ENCODE measurements at places on chromosomes 12 and 14. TPM values are rescaled to one million over a fixed set of nuclear protein-coding genes. Genes with fewer than 3 reads are reported as not detected.

DNA sequence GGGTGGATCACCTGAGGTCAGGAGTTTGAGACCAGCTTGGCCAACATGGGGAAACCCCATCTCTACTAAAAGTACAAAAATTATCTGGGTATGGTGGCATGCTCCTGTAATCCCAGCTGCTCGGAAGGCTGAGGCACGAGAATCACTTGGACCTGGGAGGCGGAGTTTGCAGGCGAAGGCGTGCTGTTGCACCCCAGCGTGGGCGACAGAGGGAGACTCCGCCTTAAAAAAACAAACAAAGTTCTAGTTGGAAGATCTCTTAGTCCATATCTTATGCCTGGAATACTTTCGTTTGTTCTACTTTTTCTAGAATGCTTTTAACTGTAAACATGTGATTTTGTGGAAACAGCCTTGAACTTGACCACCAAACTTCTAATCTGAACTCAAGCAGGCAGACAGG is 38.7 kb downstream of the PPHLN1 start:
- DNase-seq: no peak
- no peaks in the 10 kb centered on the region for H3K4me1 ChIP-seq
- no peak overlapping the region for H3K27ac ChIP-seq
- H3K27me3 ChIP-seq: no peaks in the 10 kb centered on the region
- no peak overlapping the region for H3K4me3 ChIP-seq

GRCh38 chr14:75343911-75344310 is 65.3 kb downstream of the FOS start:
- no peaks in the 10 kb centered on the region for H3K4me1 ChIP-seq
- no peaks in the 10 kb centered on the region for H3K27me3 ChIP-seq
- no peak for DNase-seq
- no peak overlapping the region for H3K4me3 ChIP-seq

GRCh38 chr14:86940106-86940505 is 1052.9 kb downstream of the GALC start:
- H3K36me3 ChIP-seq: no peaks in the 10 kb centered on the region
- no peak overlapping the region for H3K27ac ChIP-seq
- H3K4me3 ChIP-seq: no peak overlapping the region
- no peaks in the 10 kb centered on the region for H3K27me3 ChIP-seq
- DNase-seq: no peak

DNA sequence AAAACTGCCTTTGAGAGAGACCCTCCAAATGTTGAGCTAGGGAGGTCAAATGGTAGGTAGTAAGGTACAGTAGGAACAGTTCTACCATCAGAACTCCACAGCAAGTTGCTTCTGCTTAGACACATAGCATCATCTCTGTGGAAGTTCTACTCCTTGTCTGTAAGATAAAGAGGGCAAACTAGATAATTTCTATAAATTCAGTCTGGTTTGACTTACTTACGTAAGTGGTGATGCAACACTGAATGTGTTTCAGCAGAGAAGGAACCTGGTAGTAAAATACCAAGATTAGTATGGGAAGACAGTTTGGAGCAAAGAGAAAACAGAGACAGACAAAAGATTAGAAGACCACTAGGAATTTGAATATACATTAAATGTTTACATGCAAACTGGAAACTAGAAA is 42.0 kb downstream of the KITLG start:
- no peak overlapping the region for H3K4me3 ChIP-seq
- no peak overlapping the region for H3K27ac ChIP-seq
- no peaks in the 10 kb centered on the region for H3K4me1 ChIP-seq
- no peaks in the 10 kb centered on the region for H3K27me3 ChIP-seq

- H3K27me3 ChIP-seq: no peaks in the 10 kb centered on the region
- H3K27ac ChIP-seq: no peak overlapping the region
- no peak for DNase-seq
- H3K4me3 ChIP-seq: no peak overlapping the region
Measured at GRCh38 chr12:47190271-47190750, 110.6 kb upstream of the AMIGO2 start.

DNA sequence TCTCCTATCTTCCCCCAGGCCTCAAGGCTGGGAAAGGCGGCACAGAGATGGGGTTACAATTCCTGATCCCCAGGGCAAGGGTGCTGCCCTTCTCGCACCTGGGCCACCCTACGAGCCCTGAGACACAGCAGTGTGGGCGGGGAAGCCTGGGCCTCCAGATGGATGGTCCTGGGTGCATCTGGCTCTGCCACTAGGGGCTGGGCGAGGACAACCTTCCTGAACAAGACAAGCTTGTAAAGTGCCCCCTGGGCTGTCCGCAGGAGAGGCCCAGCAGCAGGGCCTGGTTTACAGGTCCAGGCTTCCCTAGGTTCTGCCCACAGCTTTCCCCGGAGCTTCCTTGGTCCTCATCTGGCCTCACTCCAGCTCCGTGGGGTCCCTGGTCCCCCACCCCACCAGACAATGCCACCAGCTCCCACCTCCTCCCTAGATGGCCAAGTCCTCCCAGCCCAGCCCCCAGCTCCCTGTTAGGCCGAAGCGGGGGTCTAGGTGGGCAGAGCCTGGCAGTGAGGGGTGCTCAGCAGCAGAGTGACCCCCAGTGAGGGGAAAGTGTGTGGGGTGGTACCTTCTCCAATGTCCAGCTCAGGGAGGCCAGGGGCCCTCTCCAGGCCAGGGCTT is 8.9 kb downstream of the ARL6IP4 start:
- H3K27ac ChIP-seq: no peak overlapping the region
- no peaks in the 10 kb centered on the region for H3K36me3 ChIP-seq
- no peaks in the 10 kb centered on the region for H3K27me3 ChIP-seq

- no peaks in the 10 kb centered on the region for H3K4me1 ChIP-seq
- H3K27me3 ChIP-seq: no peaks in the 10 kb centered on the region
- H3K27ac ChIP-seq: no peak within 1 kb of the TSS
- peak within 1 kb of the TSS; percentile 32 for H3K4me3 ChIP-seq
- no peaks in the 10 kb centered on the region for H3K36me3 ChIP-seq
- no peak for DNase-seq
Measured at GRCh38 chr14:105168496-105168978, at the start of gene JAG2. TSS of gene JAG2 (minus strand) at chr14:105168776. CDS start at chr14:105168420, 356 bp downstream.

GRCh38 chr14:64807551-64807950 is 72.2 kb downstream of the SPTB start:
- H3K27me3 ChIP-seq: no peaks in the 10 kb centered on the region
- no peaks in the 10 kb centered on the region for H3K36me3 ChIP-seq
- DNase-seq: no peak
- peak overlapping the region; percentile 68 for H3K27ac ChIP-seq

- no peak for DNase-seq
- no peaks in the 10 kb centered on the region for H3K36me3 ChIP-seq
- no peaks in the 10 kb centered on the region for H3K27me3 ChIP-seq
- no peak overlapping the region for H3K4me3 ChIP-seq
Measured at GRCh38 chr14:79057333-79057732, 887.2 kb downstream of the NRXN3 start.

DNA sequence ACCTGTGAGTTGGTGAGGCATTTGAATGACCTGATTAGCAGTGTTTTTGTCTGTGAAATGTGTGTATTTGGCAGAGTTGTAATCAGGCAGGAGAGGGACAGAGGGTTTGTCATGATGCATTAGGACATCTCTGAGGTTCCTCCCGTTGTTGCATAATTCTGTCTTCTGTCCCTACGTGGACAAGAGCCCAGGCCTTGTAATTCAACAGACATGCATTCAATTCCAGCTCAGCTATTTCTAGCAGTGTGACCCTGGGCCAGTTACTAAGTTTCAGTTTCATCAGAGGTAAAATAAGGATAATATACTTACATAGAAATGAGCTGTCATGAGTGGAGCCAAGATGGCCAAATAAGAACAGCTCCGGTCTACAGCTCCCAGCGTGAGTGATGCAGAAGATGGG is 208.6 kb downstream of the SLC38A4 start:
- no peaks in the 10 kb centered on the region for H3K27me3 ChIP-seq
- no peaks in the 10 kb centered on the region for H3K4me1 ChIP-seq
- no peak overlapping the region for H3K4me3 ChIP-seq
- no peaks in the 10 kb centered on the region for H3K36me3 ChIP-seq
- peak overlapping the region; percentile 71 for H3K27ac ChIP-seq
- no peak for DNase-seq

- peak; percentile 77 for DNase-seq
- no peak overlapping the region for H3K4me3 ChIP-seq
- no peaks in the 10 kb centered on the region for H3K4me1 ChIP-seq
- H3K36me3 ChIP-seq: no peaks in the 10 kb centered on the region
- H3K27ac ChIP-seq: peak overlapping the region; percentile 10
Measured at GRCh38 chr12:55717011-55718007, 1.5 kb downstream of the BLOC1S1 start.

- no peaks in the 10 kb centered on the region for H3K27me3 ChIP-seq
- no peaks in the 10 kb centered on the region for H3K36me3 ChIP-seq
- no peaks in the 10 kb centered on the region for H3K4me1 ChIP-seq
Measured at GRCh38 chr12:57377103-57377840, 53.6 kb downstream of the R3HDM2 start.

- DNase-seq: no peak
- H3K27me3 ChIP-seq: no peaks in the 10 kb centered on the region
- no peak overlapping the region for H3K27ac ChIP-seq
- H3K36me3 ChIP-seq: no peaks in the 10 kb centered on the region
Measured at GRCh38 chr12:56988207-56988739, 18.1 kb downstream of the ZBTB39 start.

DNA sequence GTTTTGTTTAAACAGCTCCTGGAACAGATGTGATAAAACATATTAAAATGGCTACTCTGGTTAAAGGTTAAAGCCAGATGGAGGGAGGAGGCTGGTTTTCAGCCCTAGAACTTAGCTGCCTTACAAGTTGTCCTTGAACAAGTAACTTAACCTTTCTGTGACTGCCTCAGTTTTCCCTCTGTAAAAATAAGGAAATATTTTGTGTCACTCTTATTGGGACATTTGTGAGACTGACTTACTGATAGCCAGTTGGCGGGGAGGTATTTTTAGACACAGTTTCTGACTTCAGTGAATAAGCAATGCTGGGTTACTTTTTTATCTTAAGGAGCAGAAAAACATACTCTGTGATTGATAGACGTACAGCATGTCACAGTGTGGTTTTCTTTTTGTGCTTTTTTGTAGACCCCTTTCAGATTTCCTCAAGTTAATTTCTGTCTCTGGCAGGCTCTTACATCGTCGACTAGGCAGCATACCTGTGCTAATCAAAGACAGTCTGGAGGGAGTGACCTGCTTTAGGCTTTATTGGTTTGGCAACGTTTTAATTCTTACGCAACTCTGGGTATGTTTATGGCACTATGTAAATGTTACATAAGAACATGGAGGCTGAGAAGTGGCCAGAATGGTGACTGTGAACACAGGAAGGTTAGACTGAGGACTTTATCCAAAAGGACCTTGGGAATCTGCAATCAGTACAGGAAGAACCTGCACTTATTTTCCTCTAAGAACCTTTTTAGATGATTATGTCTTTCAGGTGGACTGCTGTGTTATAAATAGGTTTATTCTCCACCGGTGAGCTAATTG is 3.3 kb downstream of the ACVR1B start:
- H3K27me3 ChIP-seq: no peaks in the 10 kb centered on the region
- H3K4me3 ChIP-seq: no peak overlapping the region
- DNase-seq: no peak
- H3K27ac ChIP-seq: peak overlapping the region; percentile 11
- H3K4me1 ChIP-seq: no peaks in the 10 kb centered on the region

- H3K27me3 ChIP-seq: no peaks in the 10 kb centered on the region
- no peak for DNase-seq
- no peak overlapping the region for H3K27ac ChIP-seq
Measured at GRCh38 chr12:28949184-28949583, 199.9 kb upstream of the FAR2 start.

DNA sequence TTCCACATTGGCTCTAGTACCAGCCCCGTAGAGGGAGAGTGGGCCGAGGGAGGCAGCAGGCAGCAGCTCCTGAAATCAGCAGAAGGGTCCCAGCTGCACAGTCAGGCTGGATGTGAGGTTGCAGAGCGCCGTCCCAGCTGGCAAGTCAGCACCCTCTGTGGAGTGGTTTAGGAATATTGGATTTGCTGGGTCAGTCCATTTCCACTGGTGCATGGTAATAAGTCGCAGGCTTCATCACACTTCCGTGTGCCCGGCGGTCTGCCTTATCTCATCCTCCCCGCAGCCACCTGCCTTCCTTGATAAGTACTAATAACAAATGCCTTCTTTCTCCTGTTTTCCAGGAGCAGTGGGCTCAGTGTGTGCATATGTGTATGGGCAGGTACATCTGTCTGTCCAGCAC is 112.9 kb downstream of the TSPAN9 start:
- no peaks in the 10 kb centered on the region for H3K4me1 ChIP-seq
- no peaks in the 10 kb centered on the region for H3K36me3 ChIP-seq
- DNase-seq: no peak

GRCh38 chr14:38122241-38122640 is 85.5 kb upstream of the SSTR1 start:
- H3K27ac ChIP-seq: no peak overlapping the region
- H3K4me3 ChIP-seq: no peak overlapping the region
- no peaks in the 10 kb centered on the region for H3K36me3 ChIP-seq
- no peaks in the 10 kb centered on the region for H3K4me1 ChIP-seq
- no peaks in the 10 kb centered on the region for H3K27me3 ChIP-seq
- DNase-seq: no peak

GRCh38 chr12:114850661-114851275 is 166.8 kb upstream of the TBX3 start:
- no peaks in the 10 kb centered on the region for H3K36me3 ChIP-seq
- no peak for DNase-seq
- H3K4me3 ChIP-seq: no peak overlapping the region
- H3K4me1 ChIP-seq: no peaks in the 10 kb centered on the region

GRCh38 chr12:82950356-82950755 is 263.6 kb downstream of the TMTC2 start:
- H3K36me3 ChIP-seq: no peaks in the 10 kb centered on the region
- H3K27ac ChIP-seq: no peak overlapping the region
- no peak for DNase-seq
- H3K27me3 ChIP-seq: no peaks in the 10 kb centered on the region
- no peak overlapping the region for H3K4me3 ChIP-seq

GRCh38 chr12:41120211-41120610 is 67.9 kb upstream of the PDZRN4 start:
- no peaks in the 10 kb centered on the region for H3K4me1 ChIP-seq
- no peaks in the 10 kb centered on the region for H3K27me3 ChIP-seq
- H3K4me3 ChIP-seq: no peak overlapping the region
- DNase-seq: no peak
- H3K27ac ChIP-seq: no peak overlapping the region

GRCh38 chr12:50828886-50829285 is 13.8 kb upstream of the TMPRSS12 start:
- H3K36me3 ChIP-seq: no peaks in the 10 kb centered on the region
- H3K4me3 ChIP-seq: no peak overlapping the region
- no peak for DNase-seq
- no peaks in the 10 kb centered on the region for H3K27me3 ChIP-seq

- no peaks in the 10 kb centered on the region for H3K36me3 ChIP-seq
- no peak for DNase-seq
- no peak overlapping the region for H3K4me3 ChIP-seq
Measured at GRCh38 chr14:59015482-59015881, 173.0 kb upstream of the DAAM1 start.

GRCh38 chr14:103078420-103078749 is 5.6 kb upstream of the LBHD2 start:
- no peak overlapping the region for H3K27ac ChIP-seq
- DNase-seq: peak; percentile 85

GRCh38 chr12:47797441-47797840 is 22.3 kb downstream of the HDAC7 start:
- H3K36me3 ChIP-seq: peaks cover 16% of the 10 kb centered on the region
- no peak overlapping the region for H3K27ac ChIP-seq
- no peaks in the 10 kb centered on the region for H3K4me1 ChIP-seq
- DNase-seq: no peak
- H3K27me3 ChIP-seq: no peaks in the 10 kb centered on the region
- no peak overlapping the region for H3K4me3 ChIP-seq

SCN8A gene
- 0.42 TPM for total RNA-seq

PLA2G1B gene
- total RNA-seq: 0.91 TPM

KRT81 gene
- total RNA-seq: not detected

GPR135 gene
- total RNA-seq: 7.4 TPM

KLRB1 gene
- total RNA-seq: 1.6 TPM

ANO4 gene
- 0.32 TPM for total RNA-seq

CLEC9A gene
- 0.42 TPM for total RNA-seq

KRT73 gene
- total RNA-seq: not detected

RTN1 gene
- total RNA-seq: 42.4 TPM

CCDC196 gene
- not detected for total RNA-seq

VRTN gene
- not detected for total RNA-seq

VASH1 gene
- total RNA-seq: 16.1 TPM
